ENCODE measurements at places on chromosomes 2 and 18.

DNA sequence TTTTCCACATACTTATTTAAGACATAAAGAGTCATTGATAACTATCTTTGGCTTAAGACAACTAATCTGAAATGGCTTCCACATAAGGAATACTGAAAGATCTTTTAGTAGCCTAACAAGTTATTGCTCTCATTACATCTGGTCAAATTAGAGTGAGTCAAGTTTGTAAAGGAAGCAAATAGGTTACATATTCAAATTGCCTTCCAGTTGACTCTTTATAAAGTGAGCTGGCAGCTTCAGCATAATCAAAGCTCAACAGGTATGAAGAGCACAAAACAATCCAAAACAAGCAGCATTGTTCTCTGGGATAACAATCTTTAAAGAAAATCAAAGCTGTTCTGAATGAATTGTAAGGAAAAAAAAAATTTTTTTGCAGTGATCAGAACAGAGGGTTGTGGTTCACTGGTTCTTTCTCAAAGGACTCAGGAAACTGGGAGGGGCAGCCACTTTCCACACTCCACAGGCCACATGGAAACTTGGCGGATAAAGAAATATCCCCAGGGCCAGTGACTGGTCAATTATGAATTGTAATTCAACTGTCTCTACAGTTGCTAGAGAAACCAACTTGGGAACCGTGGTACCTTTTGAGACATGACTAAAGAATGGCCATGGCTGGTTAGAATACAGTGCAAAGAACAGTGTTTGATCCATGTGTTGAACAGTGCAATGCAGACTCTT is 369.3 kb upstream of the KCNH7 start:
- DNase-seq = no peak

GRCh38 chr2:28378679-28379584 is 13.7 kb upstream of the FOSL2 start:
- no peak for DNase-seq

DNA sequence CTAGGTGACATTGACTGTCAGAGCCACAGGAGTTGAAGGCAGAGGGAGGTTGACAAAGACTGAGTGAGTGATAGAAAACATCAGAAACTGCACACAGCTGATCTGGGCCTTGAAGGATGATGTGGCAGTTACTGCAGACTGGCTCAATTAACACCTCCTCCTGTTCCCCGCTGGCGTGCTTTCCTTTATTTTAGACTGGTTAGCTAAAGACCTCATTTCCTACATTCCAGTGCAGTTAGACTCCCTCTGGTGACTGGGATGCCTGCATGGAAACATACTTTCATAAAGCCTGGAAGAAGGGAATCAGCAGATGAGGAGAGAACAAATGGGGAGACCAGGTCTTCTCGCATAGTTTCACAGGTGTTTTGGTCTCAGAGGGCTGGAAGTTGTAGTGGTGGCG is 7.1 kb downstream of the TPGS2 start:
- no peak for DNase-seq

DNA sequence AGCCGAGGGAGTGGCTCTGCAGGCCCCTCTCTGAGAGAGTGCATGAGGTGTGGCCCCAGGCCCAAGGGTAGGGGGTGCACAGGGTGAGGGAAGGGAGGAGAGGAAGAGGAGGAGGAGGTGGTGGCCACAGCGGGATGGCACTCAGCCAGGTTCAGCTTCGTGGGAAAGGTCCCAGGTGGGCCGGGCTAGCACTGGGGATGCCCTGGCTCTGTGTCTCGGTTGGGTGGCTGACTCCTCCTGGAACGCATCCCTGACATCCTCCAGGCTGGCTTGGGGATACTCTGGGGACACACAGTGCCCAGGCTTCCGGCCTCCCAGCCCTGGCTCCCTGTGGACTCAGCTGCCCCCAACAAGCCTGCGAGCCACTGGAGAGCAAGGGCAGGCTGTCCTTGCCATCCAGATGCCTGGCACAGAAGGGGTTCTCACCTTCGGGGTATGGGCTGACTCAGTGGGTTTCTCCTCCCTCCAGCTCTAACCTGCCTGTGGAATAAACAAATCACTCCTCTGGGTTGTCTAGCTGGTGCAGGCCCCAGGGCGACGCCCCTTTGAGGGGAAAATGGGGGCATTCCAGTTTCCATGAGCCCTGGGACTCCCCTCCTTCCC is 582 bp upstream of the ZAP70 start:
- no peak for DNase-seq

- no peak for DNase-seq
Measured at GRCh38 chr2:175233135-175233719, 51.7 kb upstream of the ATP5MC3 start.
